ENCODE measurements at places on chromosomes 11 and 22.

- DNase-seq: no peak
These were observed 131.7 kb upstream of the ISX start for GRCh38 chr22:34934261-34934660.

- DNase-seq: no peak
These were observed 48.8 kb upstream of the ANO1 start for GRCh38 chr11:70029115-70029860.

DNA sequence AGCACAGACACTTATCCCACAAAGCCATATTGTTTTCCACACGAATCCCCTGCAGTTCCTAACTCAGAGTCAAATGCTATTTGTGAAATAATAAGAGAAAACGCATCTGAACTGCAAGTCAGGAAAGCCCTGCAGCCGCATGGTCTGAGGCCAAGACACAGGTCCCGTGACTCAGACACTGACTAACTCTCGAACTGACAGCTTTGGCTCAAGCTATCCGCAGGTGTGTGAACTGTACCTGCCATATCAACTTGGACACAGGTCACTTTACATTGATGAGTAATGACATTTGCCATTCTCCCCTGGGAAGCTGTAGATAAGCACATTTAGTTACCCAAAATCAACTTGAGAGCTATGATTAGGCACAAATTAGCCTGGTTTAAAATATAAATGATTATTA is 34.9 kb upstream of the NFRKB start:
- DNase-seq: no peak

- peak; percentile 40 for DNase-seq
These were observed 465 bp downstream of the MAPK1 start for GRCh38 chr22:21866833-21867527.

GRCh38 chr22:28904211-28904896 is 21.0 kb downstream of the ZNRF3 start:
- DNase-seq: no peak

DNA sequence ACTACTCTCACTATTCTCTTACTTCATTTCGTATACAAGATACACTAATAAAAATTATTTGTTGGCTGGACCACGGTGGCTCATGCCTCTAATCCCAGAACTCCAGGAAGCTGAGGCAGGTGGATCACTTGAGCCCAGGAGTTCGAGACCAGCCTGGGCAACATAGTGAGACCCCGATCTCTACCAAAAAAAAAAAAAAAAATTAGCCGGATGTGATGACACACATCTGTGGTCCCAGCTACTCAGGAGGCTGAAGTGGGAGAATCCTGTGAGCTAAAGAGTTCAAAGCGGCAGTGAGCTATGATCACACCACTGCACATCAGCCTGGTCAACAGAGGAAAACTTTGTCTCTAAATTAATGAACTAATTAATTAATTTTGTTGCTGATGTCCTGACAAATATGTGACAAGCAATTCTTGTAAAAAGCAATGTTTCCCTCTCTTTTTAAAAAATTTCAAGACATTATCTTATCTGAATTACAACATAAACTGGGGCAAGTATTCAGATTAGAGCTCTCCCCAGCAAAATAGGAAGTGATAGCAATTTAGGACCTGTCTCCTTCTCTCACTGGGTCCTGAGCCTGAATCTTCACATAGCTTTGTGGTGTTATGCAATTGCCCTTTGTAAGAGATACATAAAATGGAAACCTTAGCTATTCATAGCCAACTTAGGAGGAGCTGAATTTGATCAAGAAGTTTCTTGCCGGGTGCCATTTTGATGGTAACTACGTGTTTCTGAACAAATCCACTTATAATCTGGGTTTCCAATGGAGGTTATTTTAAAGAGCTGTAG is 17.6 kb upstream of the TMA7B start:
- no peak for DNase-seq

- no peak for DNase-seq
These were observed 2.9 kb downstream of the GRIA4 start for GRCh38 chr11:105612771-105613170.
